Stimulated activated CD8-positive, alpha-beta memory T cell treated with anti-CD3 and anti-CD28 coated beads, Interleukin-4, amount 100 ng/mL, for 48 hours (primary cell): ENCODE measurements at places on chromosomes 1 and 21.

GRCh38 chr1:20401405-20402010, 84.5 kb downstream of the CAMK2N1 start:
- DNase-seq: no peak

- no peak for DNase-seq
Measured at GRCh38 chr1:83769594-83770318, 229.2 kb downstream of the TTLL7 start.

DNA sequence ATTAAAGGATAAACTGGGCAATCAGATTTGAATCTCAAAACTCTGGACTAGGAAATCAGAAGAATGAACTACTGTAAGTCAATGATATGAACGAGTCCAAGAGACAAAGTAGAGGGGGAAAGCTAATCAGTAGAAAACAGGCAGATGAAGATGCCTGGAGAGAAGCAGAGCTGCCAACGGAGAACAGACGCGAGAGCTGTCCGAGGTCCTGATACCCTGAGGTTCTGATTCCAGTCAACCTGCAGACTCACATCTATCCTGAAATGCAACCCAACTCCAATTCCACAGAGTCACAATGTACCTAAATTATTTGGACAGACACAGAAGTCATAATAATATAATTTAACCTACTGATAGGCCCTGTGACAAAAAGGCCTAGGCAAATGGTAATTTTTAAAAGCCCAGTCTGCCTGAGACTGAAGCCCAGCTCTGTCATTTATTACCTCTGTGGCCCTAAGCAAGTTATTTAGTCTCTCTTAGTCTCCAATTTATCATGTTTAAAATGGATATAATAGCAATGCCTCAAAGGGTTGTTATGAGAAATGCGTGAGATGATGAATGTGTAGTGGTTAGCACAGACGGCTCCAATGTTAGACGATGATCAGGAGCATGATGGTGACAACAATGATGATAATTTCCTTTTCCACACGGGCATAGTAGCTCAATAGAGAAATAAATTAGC, 33.4 kb downstream of the RGS7 start:
- DNase-seq: peak; percentile 39

- DNase-seq: no peak
Measured at GRCh38 chr1:188735567-188735966, 1742.1 kb downstream of the BRINP3 start.

- DNase-seq: no peak
Measured at GRCh38 chr1:241485554-241485992, 34.0 kb downstream of the FH start.

DNA sequence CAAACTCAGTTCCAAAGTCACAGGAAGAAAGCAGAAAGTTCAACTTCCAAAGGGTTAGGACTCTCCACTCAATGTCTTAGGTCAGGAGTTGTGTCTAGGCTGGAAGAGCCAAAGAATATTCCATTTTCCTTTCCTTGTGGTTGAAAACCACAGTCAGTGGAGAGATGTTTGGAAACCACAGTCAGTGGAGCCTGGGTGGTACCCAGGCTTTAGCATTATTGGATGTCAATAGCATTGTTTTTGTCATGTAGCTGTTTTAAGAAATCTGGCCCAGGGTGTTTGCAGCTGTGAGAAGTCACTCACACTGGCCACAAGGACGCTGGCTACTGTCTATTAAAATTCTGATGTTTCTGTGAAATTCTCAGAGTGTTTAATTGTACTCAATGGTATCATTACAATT, 11.7 kb downstream of the ATF3 start:
- DNase-seq: no peak

DNA sequence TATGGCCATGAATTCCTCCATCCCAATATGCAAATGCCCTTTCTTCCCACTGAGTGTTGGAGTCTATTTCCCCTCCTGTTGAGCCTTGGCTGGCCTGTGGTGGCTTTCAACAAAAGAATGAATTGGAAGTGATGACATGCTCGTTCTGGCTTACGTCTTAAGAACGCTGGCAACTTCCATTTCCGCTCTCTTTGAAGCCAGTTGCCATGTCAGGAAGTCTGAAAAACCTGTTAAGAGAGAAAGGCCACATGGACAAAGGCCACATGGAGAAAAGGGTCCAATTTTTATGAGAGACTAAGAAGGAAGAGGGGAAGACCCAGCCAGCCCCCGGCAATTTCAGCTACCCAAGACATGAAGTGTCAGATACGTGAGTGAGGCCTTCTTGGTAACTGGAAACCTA, 45.6 kb upstream of the GADD45A start:
- no peak for DNase-seq

DNA sequence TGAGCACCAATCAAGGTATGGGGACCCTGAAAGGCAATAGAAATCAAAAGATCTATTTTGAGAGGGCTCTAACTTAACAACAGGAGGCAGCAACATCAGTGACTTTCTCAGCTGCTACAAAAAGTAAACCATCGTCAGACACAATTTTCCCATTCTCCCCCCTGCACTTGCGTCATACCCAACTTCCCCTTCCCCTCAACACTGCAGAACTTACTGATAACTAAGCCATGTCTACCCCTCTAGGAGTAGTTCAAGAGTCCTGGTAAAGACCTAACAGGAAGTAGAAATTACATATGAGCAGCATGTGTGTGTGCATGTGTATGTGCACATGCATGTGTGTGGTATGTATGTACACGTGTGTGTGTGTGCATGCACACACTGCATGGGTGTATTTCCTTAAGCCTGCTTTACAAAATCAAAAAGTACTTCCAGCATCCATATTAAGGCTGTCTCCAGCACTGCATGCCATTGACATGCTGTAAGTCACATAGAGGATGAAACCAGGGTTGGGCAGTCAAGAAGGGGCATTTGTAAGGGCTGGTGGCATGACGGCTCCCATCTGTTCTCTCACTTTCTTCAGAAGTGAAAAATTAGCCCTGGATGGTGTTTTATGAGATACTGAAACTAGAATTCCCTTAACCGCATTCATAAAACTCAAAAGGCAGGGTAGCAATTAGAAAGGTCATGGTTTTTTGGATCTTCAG, 460.1 kb upstream of the RUNX1 start:
- no peak for DNase-seq

GRCh38 chr1:186750257-186750656, 70.0 kb upstream of the PTGS2 start:
- DNase-seq: no peak

- DNase-seq: no peak
Measured at GRCh38 chr21:29504751-29505321, 206.1 kb downstream of the BACH1 start.

DNA sequence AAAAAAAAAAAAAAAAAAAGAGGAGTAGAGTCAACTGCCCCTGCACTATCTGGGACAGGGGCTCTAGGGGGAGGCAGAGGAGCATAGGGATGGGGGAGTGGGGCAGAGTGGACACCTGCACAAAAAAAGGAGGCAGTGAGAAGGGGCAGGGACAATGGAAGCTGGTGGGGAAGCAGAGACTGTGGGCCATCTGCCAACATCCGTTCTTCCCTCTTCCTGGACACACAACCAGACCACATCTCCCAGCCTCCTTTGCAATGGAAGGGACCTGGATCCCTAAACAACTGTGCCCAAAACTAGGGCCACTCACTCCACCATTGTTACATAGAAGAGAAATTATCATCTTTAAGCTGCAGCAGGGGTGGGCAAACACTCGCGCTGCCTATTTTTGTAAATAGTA, 38.4 kb downstream of the NEK2 start:
- DNase-seq: no peak

- no peak for DNase-seq
Measured at GRCh38 chr21:45010096-45010495, 64.3 kb upstream of the ADARB1 start.

DNA sequence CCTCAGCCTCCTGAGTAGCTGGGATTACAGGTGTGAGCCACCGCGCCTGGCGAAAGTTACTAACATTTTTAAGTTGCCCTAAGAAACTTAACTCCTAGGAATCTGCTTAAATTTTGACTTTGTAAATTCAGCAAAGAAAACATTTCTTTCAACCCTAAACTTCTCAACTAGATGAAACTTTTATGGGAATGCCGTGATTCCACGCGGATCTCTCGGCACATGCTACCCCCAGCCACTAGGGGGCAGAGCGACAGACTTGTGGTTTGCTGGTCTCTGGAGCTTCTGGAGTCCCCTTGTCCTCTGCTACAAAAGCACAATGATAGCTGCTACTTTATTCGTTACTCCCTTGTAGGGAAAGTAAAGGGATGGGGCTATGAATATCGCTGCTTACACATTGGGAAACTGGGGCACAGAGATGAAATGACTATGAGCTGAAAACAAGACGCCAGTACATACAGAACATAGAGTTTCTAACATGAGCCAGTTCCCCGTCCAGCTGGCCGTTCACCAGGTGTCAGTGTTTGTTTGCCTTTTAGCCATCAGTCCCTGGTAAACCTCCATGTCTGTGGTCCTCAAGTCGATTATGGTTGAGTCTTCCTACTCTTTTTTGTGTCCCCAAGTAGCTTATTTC, 114.7 kb downstream of the PBX1 start:
- no peak for DNase-seq

- DNase-seq: no peak
Measured at GRCh38 chr1:59432531-59433439, 135.9 kb downstream of the FGGY start.

- no peak for DNase-seq
Measured at GRCh38 chr1:106515375-106515774, 541.1 kb upstream of the PRMT6 start.

DNA sequence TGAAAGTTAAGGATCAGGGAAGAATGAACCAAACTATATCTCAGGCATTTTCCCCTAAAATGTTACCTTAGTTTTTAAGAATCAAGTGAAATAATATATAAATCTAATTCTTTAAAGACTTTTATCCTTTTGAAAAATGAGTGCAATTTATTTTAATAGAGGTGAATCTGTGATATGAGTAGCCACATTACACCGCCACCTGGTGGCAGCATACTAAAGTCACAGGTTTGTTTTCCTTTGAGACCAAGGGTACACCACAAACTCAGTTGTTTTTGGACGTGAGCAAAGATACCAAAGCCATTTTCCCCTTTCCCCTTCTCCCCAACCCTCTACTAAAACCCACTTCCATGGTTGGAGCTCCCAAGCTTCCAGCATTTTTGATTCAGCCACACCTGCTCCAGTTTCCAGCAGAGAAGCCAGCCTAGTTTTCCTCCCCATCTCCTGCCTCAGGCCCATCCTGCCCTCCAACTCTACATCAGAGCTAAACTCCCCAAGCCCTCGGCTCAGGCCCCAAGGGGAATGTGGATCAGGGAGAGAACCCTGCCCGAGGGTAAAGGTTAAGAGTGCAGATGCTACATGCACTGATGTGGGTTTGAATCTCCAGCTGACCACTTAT, 22.9 kb upstream of the LDLRAP1 start:
- peak; percentile 83 for DNase-seq

DNA sequence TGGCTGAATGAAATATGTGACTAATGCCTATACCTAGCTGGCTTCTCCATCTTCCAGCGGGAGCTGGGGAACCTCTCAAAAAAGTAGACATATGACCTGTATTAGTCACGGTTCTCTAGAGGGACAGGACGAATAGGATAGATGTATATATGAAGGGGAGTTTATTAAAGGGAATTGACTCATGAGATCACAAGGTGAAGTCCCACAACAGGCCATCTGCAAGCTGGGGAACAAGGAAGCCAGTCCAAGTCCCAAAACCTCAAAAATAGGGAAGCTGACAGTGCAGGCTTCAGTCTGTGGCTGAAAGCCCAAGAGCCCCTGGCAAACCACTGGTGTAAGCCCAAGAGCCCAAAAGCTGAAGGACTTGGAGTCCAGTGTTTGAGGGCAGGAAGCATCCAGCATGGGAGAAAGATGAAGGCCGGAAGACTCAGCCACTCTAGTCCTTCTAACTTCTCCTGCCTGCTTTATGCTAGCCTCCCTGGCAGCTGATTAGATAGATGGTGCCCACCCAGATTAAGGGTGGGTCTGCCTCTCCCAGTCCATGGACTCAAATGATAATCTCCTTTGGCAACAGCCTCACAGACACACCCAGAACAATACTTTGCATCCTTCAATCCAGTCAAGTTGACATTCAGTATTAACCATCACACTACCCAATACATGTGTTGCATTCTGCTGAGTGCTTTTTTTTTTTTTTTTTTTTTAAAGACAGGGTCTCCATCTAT, 19.6 kb downstream of the OLIG1 start:
- no peak for DNase-seq

DNA sequence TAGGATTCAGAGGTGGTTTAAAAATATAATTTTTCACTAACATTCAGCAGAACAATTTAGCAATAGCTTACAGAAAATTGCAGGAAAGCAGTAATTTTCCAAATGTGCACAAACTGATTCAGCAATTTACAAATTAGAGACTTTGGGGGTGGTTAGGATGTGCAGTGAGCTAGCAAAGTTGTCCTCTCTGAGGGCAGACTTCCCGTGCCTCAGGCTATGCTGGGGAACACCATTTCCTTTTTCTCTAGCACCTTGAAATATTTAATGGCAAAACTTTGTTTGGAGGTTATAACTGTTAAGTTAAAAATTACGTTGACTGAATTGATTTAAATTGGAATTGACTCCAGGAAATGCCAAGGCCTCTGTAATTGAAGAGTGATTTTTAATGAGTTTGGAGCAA, 258.9 kb downstream of the PTBP2 start:
- no peak for DNase-seq

- no peak for DNase-seq
Measured at GRCh38 chr21:40516335-40516734, 330.6 kb downstream of the DSCAM start.

DNA sequence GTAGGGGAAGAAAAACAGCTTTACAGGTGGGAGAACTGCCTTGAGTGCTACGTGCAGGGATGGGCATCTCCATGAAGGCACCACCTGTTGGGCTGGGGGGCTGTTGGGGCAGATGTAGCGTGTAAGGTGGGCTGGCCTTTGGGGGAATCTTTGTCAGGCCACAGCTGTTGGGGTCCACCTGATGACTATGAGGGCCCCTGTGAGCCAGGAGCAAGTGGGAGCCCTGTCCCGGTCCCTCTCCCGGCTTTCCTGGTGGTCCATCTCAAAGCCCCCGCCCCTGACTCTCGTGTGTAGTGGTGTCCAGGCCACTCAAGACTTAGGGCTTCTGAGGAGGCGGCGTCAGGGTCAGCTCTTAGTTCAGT, 13.5 kb downstream of the SLC37A1 start:
- no peak for DNase-seq

GRCh38 chr1:204680461-204680860, 5.1 kb downstream of the LRRN2 start:
- no peak for DNase-seq

GRCh38 chr1:33741749-33742148, 122.1 kb upstream of the HMGB4 start:
- no peak for DNase-seq

- DNase-seq: no peak
Measured at GRCh38 chr1:240245629-240246020, 153.9 kb downstream of the FMN2 start.
